HAP-1 (cell line): ENCODE measurements at places on chromosomes 2 and 18.

- DNase-seq, result no peak
Measured at GRCh38 chr2:220394433-220394832, 767.0 kb downstream of the SLC4A3 start.

DNA sequence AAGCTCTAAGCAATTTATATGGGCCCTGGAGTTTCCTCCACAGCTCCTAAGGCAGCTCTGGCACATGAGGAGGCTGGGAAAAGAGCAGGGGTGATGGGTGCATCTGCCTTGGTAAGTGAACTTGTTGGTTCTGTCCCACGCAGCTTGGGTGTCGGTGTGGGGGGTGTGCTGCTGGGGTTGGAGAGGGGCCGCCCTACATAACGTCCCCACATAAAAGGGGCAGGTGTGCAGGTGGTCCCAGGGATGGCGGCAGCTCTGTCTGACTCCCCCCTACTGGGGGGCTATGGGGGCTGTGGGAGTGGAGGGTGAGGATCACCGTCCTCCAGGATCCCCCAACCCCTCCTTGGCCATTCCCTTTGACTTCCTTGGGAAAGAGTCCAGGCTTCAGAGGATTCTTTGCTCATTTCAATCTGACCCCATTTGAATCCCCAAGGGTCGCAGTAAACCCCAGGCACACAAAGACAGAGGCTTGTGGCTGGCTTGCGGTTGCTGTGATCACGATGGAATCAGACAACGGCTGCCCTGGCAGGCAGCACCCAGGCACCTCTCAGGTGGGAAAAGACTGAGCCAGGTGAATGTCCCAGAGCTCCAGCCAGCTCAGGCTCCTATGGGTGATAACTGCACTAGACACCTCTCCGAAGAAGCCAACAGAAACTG is 34.5 kb upstream of the CD8A start:
- DNase-seq, result no peak

- no peak for DNase-seq
Measured at GRCh38 chr2:219041252-219041651, at the start of gene CFAP65. Gene CFAP65, minus strand, starts transcription at chr2:219041516. Its CDS starts 2,468 bp downstream, at chr2:219039048.

- no peak for DNase-seq
Measured at GRCh38 chr2:224551693-224552092, 33.5 kb downstream of the CUL3 start.

DNA sequence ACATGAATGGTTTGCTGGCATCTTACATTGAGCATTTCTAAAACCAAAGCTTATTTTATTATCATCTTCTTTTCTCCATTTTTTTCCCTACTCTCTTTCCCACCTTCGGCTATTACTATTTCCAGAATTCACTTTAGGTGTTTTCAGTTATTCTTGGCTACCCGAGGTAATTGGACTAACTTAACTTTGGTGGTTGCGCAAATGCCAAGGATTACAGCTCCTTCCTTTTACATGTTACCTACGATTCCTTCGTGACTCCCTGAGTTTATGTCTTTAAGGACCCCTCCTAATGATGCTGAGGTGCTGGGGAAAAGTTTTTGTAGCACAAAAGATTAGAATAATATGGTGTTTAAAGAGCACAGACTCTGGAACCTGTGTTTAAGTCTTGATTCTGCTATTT is 14.3 kb downstream of the KIAA1328 start:
- DNase-seq, result no peak

- DNase-seq, result no peak
Measured at GRCh38 chr18:58802959-58803358, 61.7 kb upstream of the ZNF532 start.

- no peak for DNase-seq
Measured at GRCh38 chr18:63297687-63298399, 21.7 kb downstream of the BCL2 start.

- DNase-seq, result no peak
Measured at GRCh38 chr2:136334967-136335366, 217.0 kb upstream of the CXCR4 start.

DNA sequence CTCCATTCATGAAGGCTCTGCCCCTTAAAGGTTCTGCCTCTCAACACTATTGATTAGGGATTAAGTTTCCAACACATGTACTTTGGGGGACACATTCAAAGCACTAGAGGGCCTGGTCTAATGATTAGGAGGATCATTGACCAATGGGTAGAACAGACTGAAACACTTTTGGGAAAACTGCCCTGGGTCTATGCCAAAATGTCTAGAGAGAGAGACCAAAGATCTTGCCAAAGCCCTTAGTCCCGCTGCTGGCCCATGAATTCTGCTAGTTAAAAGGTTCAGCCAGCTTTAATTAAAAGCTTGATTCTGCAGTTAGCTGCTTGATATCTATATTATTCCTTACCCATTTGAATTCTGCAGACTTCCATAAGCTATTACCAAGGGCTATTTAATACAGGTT is 613.2 kb downstream of the SLC4A3 start:
- DNase-seq, result no peak
